ENCODE measurements at places on chromosomes 2 and 18.

- no peak for DNase-seq
These were observed 187.5 kb downstream of the SCG2 start for GRCh38 chr2:223414646-223415045.

GRCh38 chr18:74522635-74523548 is 11.4 kb upstream of the CNDP1 start:
- DNase-seq: no peak

GRCh38 chr18:46174342-46175041 is 70.3 kb downstream of the HAUS1 start:
- peak; percentile 31 for DNase-seq

- DNase-seq: no peak
These were observed 13.2 kb downstream of the ASB18 start for GRCh38 chr2:236250909-236251579.

DNA sequence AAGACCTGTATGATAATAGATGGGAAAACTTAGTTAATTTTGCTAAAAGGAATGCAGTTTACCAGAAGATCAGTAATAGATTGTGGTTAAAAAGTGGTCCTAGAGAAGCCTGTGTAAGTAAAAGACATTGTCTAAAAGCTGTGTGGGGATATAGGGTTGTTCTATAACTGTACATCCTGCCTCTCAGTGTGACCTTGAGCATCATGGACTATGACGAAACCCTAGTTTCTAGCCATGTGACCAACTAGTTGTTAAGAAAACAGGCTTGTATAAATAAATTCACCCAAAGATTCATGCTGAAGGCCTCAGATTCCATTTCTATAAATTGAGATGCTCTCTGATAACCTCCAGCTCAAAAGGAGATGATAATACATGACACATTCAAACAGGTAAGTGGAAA is 160.7 kb downstream of the IKZF2 start:
- DNase-seq: no peak

DNA sequence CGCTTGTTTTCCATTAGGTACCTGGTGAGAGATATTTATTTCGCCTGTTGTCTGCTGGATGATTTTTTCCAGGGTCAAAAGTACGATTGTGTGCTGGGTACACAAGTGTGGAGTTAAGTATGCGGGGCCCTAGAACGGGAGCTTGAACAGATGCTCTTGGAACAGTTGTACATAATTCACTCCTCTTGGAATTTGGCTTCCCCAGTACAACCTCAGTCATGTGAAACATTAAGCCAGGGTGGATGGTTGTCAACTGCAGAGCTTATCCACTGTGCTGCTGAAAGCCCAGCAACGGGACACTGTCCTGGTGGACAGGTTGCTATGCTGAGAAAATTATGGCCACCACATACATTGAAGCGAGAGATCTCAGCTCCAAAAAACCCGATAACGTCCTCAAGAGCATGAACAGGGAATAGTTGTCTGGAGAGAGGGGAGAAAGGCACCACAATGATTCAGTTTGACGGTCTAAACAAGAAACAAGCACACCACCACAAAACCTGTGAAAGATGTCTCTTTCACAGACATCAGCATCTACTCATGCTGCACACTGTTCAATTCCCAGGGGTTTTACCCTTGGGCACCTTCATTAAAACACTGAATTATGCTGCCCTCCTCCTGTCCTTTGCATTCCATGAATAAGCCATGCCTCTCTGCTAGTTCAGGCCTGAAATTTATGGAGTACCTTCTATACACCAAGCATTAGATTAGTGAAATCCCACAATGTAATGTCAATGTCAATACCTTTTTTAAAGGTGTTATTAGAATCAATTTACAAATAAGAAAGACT is 176.8 kb upstream of the TRIB2 start:
- no peak for DNase-seq

DNA sequence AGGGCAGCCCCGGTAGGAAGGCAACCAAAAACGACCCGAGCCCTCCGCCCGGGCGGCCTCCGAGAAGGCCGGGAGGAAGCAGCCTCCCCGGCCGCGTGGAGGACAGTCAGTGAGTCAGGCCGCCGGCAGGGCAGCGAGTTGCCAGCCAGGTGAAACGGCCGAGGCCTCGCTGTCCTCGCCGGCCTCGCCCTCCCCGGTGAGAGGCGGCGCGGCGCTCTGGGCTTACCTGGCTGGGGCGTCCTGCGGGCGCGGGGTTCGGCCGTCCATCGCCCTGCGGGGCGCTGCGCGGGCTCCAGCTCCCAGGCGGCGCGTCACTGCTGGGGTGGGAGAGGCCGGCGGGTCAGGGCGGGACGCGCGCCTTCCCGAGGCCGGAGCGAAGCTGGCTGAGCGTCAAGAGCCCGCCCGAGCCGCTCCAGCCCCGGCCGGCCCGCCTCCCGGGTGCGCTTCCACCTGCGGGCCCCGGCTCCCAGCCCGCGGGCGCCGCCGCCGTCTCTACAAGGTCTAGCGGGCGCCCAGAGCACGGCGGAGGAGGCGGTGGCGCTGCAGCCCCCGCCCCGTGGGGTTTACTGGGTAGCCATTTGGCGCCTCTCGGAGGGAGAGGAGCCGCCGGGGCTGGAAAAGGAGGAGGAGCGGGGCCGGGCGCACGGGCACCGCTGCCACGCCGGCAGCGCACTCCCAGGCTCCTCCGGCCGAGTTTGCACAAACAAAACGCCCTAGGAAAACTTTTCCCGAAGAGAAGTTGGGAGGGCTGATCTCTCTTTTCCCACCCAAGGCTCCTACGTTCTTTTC is 499 bp downstream of the COBLL1 start:
- DNase-seq: peak; percentile 3

DNA sequence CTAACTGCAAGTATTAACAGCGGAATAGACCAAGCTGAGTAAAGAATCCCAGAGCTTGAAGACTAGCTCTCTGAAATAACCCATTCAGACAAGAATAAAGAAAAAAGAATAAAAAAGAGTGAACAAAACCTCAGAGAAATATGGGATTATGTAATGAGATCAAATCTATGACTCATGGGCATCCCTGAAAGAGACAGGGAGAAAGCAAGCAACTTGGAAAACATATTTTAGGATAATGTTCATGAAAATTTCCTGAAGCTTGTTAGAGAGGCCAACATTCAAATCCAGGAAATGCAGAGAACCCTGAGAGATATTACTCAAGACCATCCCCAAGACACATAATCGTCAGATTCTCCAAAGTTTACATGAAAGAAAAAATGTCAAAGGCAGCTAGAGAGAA is 17.3 kb downstream of the PFN4 start:
- no peak for DNase-seq

GRCh38 chr2:8536686-8537561 is 144.9 kb upstream of the ID2 start:
- DNase-seq: no peak

DNA sequence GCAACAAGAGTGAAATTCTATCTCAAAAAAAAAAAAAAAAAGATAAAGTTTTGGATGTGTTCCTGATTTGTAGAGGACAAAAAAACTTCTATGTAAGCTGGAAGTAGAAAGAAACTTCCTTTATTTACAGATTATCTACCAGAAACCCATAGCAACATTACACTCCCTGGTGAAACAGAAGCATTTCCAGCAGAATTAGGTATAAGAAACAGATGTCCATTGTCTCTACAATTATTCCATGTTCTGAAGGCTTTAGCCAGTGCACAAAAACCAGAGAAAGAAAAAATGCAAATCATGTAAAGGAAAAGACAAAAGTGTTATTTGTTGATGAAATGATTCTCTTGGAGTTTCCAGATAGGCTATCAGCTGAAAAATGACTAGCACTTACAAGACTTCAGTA is 4.9 kb downstream of the TUBB6 start:
- no peak for DNase-seq

DNA sequence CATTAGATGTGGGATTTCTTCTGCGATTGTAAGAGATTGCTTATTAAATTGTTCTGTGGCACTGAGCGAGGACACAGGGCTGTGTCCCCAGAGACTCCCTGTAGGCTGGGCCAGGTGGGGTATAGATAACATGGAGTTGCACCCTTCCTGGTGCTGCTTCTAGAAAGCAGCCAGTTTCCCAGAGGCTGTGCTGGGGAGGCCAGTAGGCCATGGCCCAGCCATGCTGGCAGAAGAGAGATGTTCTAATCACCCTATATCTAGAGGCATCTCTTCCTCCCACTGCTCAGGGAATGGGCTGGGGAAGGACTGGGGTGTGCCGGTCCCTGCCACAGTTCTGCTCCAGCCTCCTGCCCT is 66.9 kb downstream of the HS1BP3 start:
- DNase-seq: no peak

DNA sequence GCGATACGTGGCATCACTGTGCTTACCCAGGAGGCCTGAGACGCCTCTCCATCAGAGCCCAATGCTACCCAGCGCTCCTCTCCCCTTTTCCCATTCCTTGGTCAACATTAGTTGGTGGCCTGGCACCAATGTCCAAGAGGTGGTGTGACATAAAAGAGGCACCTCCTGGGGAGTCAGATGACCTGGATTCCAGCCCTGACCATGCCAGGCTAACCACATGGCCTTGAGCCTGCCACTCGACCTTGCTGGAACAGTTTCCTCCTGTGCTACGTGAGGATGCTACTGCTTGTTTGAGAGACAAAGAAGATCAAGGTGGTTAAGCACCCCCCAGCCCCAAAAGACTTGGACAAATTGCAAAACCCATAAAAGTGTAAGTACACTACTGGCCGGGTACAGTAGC is 76.6 kb downstream of the INPP4A start:
- DNase-seq: no peak
